Sigmoid colon (tissue), 7 donors: ENCODE measurements at places on chromosomes 6 and 20. TPM values are rescaled to one million over a fixed set of nuclear protein-coding genes. Genes with fewer than 3 reads are reported as not detected.

DNA sequence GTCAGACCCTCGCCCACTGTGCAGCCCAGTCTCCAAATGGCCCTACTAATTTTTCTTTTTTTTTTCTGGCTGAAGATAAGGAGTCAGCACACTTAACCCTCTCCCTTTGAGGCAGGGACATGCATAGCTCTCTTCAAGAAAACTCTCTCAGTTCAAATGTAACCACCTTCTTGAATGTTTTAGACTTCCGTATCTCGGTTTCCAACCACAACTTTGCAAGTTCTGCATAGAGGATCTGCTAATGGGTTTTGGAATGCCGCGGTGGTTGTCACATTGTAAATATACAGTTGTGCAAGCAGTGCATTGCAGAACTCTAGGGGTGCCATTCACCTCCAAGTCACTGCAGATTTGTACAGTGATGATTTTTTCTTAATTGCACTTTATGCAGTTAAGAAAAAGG, 59.4 kb upstream of the SLC35B3 start:
- DNase-seq = no peak

GRCh38 chr6:138528956-138529355, 29.7 kb upstream of the NHSL1 start:
- no peak for DNase-seq

DNA sequence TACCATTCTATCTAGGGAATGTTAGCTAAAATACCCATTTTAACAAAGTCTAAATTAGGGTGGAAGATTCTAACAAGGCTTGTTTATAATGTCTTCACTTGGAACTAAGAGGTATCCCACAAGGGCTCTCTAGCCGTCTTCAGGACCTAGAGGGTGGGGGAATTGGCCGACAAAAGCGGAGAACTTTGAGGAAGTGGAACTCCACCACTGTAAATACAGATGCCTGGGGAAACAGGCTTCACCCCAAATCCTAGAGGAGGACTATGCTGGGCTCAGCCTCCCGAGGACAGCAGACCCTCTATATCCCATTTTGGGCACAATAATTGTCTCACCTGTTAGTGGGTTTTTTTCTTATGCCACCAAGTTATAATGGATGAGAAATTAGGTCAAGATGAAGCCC, 58.0 kb upstream of the TFB1M start:
- DNase-seq = no peak

DNA sequence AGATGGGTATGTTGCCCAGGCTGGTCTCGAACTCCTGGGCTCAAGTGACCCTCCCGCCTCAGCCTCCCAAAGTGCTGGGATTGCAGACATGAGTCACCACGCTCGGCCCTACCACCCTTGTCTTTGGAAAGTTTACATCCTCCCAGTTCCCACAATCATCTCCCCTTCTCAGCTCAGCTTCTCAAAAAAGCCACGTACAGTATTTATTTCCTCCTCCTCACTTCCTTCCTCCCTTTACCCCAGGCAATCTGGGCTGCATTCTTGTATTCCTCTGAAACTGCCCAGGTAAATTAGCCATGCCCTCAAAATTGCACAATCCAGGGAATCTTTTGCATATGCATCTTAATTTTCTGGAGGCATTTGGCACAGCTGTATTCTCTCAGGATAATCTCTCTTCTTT, 7.4 kb upstream of the SLC23A2 start:
- DNase-seq = no peak

GTPBP2 gene
- 31.1 TPM for total RNA-seq

GRCh38 chr6:90545448-90545847, 41.4 kb downstream of the MAP3K7 start:
- DNase-seq = no peak
